ENCODE measurements at places on chromosomes 2 and 18.

GRCh38 chr2:47271054-47272000 is 116.2 kb upstream of the STPG4 start:
- DNase-seq = no peak

DNA sequence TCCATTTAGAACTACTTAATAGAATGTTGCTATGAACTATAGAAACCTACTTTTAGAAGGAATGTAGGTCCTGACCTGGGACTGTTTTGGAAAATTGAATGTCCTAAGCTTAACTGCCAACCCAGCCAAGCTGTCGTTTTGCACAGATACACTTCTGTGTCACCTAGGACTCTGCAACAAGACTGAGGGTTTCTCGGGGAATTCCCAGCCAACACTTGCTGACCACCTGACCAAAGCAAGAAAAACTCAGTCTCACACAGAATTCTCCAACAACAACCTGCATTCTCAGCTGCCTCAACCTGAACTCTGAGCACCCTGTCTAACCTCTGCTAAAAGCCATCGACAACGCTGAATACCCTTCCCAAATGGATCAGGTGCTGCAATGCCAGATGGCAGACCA is 128.2 kb downstream of the SS18 start:
- DNase-seq = no peak

- DNase-seq = no peak
Measured at GRCh38 chr2:68108120-68108519, 45.3 kb upstream of the C1D start.

- DNase-seq = peak; percentile 84
Measured at GRCh38 chr18:55337908-55338521, 250.0 kb downstream of the TCF4 start.

- peak; percentile 75 for DNase-seq
Measured at GRCh38 chr2:36355151-36355889, at the start of gene CRIM1. Gene CRIM1, plus strand, starts transcription at chr2:36355778. Its CDS starts 515 bp downstream, at chr2:36356293.
